ENCODE measurements at places on chromosomes 1 and 21. TPM values are rescaled to one million over a fixed set of nuclear protein-coding genes. Genes with fewer than 3 reads are reported as not detected.

MCOLN3 gene
- total RNA-seq: 0.48 TPM

HSD3B2 gene
- not detected for total RNA-seq

SNRPE gene
- 185 TPM for total RNA-seq

NOS1AP gene
- total RNA-seq: not detected

PDC gene
- total RNA-seq: not detected

CD1E gene
- not detected for total RNA-seq

FNBP1L gene
- total RNA-seq: 8.9 TPM

MLLT11 gene
- total RNA-seq: 16.8 TPM

INSRR gene
- total RNA-seq: not detected

LRRC71 gene
- not detected for total RNA-seq

PRR9 gene
- not detected for total RNA-seq

AQP10 gene
- not detected for total RNA-seq

NDUFS2 gene
- 109 TPM for total RNA-seq

CHIA gene
- total RNA-seq: not detected

SMCP gene
- total RNA-seq: not detected

WLS gene
- total RNA-seq: 77.6 TPM

SPATA1 gene
- 2.6 TPM for total RNA-seq

DDR2 gene
- 58.2 TPM for total RNA-seq

ZNF670 gene
- 6.0 TPM for total RNA-seq
